ENCODE measurements at places on chromosomes 3 and 15. TPM values are rescaled to one million over a fixed set of nuclear protein-coding genes. Genes with fewer than 3 reads are reported as not detected.

The SAXO2 gene
- 0.99 TPM for total RNA-seq

The RHCG gene
- 41.0 TPM for total RNA-seq

The MFGE8 gene
- 348 TPM for total RNA-seq

The ECE2 gene
- not detected for total RNA-seq

The TGM4 gene
- 0.39 TPM for total RNA-seq

The CFAP20DC gene
- total RNA-seq, result 2.1 TPM

The GOLGA8S gene
- 0.18 TPM for total RNA-seq

The CDAN1 gene
- 4.8 TPM for total RNA-seq

The PIF1 gene
- 14.6 TPM for total RNA-seq

The UACA gene
- 42.1 TPM for total RNA-seq

The GP5 gene
- 0.02 TPM for total RNA-seq

The UBE2E1 gene
- total RNA-seq, result 116 TPM

The GOLGA6L10 gene
- 0.35 TPM for total RNA-seq

The AHSG gene
- 0.09 TPM for total RNA-seq

The TICRR gene
- 10.1 TPM for total RNA-seq

The SUCLG2 gene
- total RNA-seq, result 44.1 TPM

The SLC28A1 gene
- total RNA-seq, result 0.04 TPM

The TMEM207 gene
- total RNA-seq, result not detected

The C3orf20 gene
- total RNA-seq, result 0.02 TPM

The SMAD6 gene
- total RNA-seq, result 32.9 TPM

The TLR9 gene
- total RNA-seq, result not detected

The MAGEL2 gene
- total RNA-seq, result not detected

The PIERCE2 gene
- 4.8 TPM for total RNA-seq

The FETUB gene
- 0.23 TPM for total RNA-seq

The GCSAM gene
- not detected for total RNA-seq

All from A549 treated with dexamethasone at 1 μM for 4 hours (cell line).